Dermis blood vessel endothelial cell (primary cell): ENCODE measurements at places on chromosomes 2 and 18.

- DNase-seq = peak; percentile 94
Observed at GRCh38 chr2:201191132-201191875, 8.4 kb downstream of the CASP10 start.

- no peak for DNase-seq
Observed at GRCh38 chr18:36777566-36777965, 51.2 kb downstream of the TPGS2 start.

- peak; percentile 39 for DNase-seq
Observed at GRCh38 chr2:46651363-46652099, 172.2 kb downstream of the TMEM247 start.

GRCh38 chr2:234722176-234722575 is 225.3 kb upstream of the ARL4C start:
- DNase-seq = peak; percentile 33

DNA sequence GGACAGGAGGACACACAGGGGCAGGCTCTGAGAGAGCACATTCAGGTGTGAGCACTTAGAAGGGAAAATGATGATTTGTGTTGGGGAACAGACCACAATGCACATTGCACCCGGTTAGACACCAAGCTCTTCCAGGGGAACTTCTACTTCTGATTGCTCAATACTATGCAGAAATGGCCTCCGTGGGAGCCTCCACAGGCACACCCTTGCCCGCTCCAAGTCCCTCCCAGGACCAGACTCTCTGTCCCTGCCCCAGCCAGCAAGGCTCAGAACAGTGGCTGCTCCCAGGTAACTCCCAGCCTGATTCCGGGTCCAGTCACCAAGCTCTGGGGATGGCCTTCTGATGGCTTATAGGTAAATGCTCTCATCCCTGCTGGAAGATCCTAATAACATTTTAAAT is 56.2 kb downstream of the BCL2L11 start:
- DNase-seq = no peak

GRCh38 chr2:85713836-85714235 is 19.7 kb downstream of the GNLY start:
- no peak for DNase-seq

DNA sequence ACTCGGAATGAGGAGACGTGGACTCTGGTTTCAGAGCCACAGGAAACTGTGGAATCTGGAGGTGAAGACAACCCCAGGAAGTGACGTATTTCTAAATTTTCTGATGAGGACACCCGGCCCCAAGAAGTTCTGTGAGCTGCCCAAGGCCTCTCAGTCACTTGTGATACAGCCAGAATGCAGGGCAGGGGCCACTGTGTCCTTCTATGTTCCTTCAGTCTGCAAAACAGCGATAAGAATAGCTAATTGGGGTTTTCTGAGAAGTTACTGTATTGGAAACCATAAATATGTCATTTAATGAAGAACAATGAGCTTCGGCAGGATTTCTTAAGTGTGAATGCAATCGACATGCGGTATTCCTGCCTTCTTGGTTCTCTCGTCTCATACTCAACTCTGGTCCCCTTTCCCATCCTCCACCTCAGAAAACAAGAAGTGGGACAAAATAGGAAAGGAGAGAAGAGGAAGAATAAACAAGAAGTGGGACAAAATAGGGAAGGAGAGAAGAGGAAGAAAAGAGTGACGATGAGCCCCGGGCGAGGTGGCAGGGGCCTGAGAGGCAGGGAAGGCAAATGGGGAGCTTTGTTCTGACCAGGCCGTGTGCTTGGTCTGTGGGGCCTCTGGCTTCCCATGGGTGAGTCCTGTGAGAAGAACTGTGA is 282.0 kb upstream of the REV1 start:
- no peak for DNase-seq

DNA sequence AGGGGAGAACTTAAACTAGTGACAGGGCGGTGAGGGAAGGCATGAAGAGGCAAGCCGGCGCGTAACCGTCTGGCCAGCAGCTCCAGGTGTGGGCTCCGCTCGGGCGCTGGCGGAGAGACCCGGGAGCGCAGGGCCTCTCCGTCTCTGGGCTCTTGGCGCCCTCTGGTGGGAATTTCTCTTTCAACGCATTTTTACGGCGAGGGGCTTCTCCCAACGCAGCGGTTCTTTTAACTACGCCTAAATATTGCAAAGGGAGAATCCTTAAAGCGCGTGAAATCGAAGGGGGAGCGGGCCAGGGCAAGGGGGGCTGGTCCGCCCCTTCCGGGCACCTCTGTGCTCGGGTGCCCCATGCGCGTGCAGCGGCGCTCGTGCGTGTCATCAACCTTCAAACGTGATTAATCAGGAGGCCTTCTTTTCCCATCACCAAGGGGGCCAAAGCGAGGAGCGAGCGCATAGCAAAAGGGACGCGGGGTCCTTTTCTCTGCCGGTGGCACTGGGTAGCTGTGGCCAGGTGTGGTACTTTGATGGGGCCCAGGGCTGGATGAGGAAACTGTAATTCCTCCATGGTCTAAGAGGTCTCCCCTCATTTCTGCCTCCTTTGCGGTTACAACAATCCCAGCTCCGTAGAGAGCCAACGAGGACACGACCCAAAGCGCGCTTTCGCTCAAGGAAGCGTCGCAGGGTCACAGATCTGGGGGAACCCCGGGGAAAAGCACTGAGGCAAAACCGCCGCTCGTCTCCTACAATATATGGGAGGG is 762 bp upstream of the GAD1 start:
- peak; percentile 74 for DNase-seq

- no peak for DNase-seq
Observed at GRCh38 chr18:12885500-12885899, 1.5 kb upstream of the PTPN2 start.

- no peak for DNase-seq
Observed at GRCh38 chr18:51559198-51559901, 361.9 kb upstream of the MEX3C start.

DNA sequence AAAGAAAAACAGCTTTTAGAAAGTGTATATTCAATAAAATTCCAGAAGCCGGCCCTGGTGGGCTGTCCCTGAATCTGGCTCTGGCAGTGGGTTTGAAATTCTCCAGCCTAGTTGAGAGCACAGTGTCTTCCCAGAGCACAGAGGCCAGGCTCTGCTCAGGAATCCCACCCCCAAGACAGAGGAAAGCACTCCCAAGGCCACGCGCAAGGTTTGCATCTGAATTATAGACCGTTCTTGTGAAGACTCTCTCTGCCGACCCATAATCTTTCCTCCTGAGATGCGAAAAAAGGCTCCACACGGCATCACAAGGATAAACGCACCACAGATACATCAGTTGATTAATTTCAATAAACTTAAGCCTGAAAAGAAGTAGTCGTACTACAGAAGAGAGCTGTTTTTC is 342.2 kb downstream of the CMPK2 start:
- DNase-seq = no peak

- DNase-seq = peak; percentile 75
Observed at GRCh38 chr2:234544659-234545611, 48.1 kb upstream of the ARL4C start.
